ENCODE measurements at places on chromosomes 1 and 21.

DNA sequence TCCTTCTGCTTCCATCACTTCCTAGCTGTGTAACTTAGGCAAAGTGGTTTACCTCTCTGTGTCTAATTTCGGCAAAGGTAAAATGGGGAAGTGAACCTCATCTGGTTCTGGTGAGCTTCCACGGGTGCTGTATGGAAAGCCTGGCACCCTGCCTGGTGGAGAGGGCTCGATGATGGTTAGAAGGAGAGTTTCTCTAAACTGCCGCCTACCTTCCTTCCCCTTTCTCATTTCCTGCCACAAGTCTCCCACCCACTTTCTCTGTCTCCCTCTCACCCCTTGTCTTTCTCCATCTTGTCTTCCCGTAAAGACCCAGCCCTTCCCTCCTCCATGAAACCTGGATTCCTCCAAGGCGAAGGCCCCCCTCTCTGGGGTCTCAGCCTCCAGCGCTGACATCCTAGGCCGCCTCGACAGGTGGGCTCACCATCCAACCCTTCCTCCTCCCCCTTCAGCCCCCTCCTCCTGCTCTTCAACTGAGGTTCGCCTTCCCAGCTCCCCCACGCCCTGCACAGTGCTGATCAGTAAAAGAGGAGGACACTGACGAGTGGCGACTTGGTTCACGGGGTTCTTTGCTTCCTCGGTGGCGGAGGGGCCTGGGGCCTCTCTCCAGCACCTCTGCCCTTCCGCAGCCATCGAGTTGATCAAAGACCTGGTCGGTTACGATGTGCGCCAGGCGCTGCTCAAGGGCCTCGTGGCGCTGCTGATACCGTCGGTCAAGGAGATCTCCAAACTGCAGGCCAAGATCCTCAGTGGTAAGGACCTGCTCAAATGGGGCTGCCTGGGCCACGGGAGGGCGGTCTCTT, 7.3 kb downstream of the RNU5D-1 start:
- DNase-seq: no peak

GRCh38 chr1:161258439-161259344, at the start of gene PCP4L1:
PCP4L1 (plus strand) TSS chr1:161258745; CDS start chr1:161258975, 230 bp downstream.
- peak; percentile 4 for DNase-seq

GRCh38 chr1:172185211-172185610, 235.3 kb upstream of the C1orf105 start:
- DNase-seq: no peak

GRCh38 chr1:94935034-94935433, 8.1 kb upstream of the CNN3 start:
- DNase-seq: no peak

- no peak for DNase-seq
Measured at GRCh38 chr1:39250460-39251240, 46.2 kb downstream of the MACF1 start.

DNA sequence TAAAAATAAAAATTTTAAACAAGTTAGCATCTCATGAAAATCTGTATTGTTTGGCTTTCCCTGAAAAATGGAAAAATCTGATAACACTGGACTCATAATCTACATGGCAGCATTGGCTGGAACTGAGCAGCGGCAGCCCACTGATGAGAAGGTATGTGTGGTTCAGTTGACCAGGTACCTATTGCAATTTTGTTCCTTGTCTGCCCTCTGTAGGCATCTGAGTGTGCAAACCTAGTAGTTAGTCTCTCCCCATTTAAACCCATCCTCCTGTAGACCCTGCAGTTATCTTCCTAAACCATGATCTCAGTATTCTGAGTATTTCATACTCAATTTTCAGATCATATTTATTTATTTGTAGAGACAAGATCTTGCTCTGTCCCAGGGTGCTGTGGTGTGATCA, 59.4 kb upstream of the SERBP1 start:
- no peak for DNase-seq

DNA sequence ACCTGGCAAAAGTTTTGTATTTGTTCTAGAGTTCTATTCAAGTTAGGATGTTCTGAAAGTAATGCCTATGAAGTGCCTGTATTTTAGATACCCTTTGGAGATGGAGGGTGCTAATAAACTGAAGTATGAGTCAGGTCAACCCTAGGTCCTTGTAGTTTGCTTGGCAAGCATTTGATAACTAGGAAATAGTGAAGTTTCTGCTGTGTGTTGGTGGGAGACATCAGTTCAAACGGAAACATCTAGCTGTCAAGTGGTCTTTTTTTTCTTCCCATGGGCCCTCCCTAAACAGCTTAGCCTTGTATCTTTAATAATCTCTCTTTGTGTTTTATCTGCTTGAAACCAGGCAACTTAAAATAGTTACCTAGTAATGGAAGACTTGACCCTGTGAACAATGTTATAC, 4.5 kb downstream of the MRPS6 start:
- no peak for DNase-seq

- no peak for DNase-seq
Measured at GRCh38 chr1:106456832-106457231, 599.6 kb upstream of the PRMT6 start.

DNA sequence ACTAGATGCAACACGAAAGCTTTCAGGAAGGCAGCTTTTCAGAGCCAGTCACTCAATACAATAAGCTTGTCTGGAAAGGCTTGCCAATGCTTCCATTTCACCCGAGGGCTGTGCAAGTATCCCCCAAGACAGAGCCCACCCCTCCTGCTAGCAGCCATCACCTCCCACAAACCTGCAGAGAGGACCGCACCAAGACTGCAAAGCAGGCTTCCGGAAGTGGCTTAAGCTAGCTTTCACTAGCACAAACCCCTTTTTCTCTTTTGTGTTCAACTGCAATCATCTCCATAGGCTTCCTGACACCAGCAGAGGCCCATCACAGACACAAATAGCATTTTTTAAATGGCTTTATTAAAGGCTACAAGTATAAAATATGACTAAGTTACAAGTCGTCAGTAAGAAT, 31.5 kb downstream of the C1orf198 start:
- DNase-seq: no peak

DNA sequence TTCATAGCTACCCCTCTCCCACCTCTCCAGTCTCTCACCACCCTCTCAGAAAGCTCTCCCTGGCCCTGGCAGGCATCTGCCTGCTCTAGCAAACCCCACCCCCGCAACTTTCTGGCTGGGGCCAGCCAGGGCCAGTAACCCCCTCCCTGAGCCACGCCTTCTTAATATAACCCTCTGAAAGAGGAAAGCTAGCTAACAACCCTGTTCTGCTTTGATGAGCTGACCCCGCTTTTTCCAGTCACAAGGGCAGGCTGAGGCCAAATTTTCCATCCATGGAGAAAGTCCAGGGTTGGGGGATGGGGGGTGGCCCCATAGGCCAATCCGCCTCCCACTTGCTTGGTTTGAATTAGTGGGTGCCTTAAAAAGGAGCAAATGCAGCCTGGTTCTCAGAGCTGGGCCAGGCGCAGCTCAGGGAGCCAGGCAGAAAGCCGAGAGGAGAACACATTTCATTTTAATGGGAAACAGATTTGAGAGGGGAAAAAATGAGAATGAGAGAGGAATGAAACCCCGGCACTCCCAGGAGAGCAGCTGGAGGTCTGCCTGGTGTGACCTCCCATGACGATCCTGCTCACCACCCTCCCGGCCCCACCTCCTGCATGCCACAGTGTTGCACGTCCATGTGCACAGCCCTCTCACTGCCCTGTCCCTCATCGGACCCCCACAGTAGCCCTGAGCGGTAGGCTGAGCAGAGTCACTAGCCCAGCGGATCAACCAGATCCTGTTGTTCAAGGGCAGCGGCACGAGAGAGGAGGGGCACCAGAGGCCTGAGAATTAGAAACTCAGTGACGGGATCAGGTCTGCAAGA, 62.3 kb downstream of the OPTC start:
- peak; percentile 72 for DNase-seq

- peak; percentile 54 for DNase-seq
Measured at GRCh38 chr1:24805534-24806301, 60.5 kb downstream of the CLIC4 start.

GRCh38 chr1:225919906-225920305, 4.1 kb downstream of the PYCR2 start:
- no peak for DNase-seq

DNA sequence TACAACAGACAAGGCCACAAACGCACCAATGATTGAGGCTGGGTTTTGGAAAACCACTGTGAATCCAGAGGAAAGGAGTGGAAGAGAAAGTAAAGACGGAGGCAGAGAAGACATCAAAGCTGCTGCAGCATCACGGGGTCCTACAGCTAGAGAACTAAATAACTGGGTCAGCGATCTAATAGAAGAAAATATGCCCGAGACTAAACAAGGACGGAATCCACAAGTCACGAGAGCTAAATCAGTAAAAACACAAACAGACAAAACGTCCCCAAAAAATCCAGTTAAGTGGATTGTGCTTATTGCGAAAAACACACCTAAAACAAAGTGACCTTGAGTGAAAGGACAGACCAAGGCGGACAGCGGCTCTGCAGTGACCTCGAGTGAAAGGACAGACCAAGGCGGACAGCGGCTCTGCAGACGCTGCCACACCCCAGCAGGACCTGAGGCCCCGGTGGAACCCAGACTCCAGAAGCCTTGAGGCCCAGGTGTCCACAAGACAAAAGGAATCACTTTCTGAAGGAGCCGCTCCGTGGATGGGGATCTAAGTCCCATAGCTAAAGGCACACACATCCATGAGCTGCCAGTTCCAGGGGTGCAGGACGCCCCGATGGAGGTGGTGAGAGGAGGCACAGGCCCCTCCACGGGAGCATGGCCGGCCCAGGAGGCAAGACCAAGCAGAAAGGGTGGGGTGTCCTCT, 6.0 kb downstream of the FTCD start:
- DNase-seq: no peak

- no peak for DNase-seq
Measured at GRCh38 chr1:48182439-48182838, 40.1 kb upstream of the SLC5A9 start.

- DNase-seq: no peak
Measured at GRCh38 chr1:189374816-189375215, 1102.8 kb downstream of the BRINP3 start.

GRCh38 chr1:59367301-59368007, 70.6 kb downstream of the FGGY start:
- DNase-seq: peak; percentile 93

DNA sequence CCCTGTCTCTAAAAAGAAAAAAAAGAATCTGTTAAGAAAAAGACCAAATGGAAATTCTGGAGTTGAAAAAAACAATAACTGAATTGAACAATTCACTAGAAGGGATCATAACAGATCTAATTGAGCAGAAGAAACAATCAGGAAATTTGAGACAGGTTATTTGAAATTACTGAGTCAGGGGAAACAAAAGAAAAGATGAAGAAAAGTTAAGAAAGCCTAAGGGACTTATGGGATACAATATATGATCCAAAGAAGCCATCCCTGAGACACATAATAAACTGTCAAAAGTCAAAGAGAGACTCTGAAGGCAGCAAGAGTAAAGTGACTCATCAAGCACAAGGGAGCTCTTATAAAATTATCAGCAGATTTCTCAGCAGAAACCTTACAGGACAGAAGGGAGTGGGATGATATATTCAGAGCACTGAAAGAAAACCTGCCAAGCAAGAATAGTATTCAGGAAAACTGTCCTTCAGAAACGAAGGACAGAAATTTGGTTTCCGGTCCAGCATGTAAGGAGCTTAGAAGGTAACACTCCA, 44.5 kb downstream of the SLC2A1 start:
- DNase-seq: no peak

DNA sequence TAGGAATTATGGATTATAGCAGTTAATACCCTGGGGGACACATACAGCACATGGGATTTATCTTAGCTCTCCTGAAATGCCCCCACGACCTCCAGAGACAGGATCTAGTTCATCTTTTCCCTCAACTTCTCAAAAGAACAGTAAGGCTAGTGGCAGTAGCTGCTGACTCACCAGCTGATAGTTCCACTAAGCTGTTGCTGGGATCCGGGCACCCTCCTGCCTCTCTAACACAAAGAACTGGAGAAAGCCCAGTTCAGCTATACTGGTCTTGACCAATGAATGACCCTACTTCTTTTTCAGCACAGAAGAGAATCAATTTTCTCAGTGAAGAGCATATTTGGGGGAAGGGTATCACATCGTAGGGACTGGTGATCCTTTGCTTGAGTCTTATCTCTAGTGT, 84.1 kb downstream of the PGBD5 start:
- DNase-seq: no peak

GRCh38 chr1:211876851-211877590, 46.5 kb upstream of the LPGAT1 start:
- DNase-seq: no peak

DNA sequence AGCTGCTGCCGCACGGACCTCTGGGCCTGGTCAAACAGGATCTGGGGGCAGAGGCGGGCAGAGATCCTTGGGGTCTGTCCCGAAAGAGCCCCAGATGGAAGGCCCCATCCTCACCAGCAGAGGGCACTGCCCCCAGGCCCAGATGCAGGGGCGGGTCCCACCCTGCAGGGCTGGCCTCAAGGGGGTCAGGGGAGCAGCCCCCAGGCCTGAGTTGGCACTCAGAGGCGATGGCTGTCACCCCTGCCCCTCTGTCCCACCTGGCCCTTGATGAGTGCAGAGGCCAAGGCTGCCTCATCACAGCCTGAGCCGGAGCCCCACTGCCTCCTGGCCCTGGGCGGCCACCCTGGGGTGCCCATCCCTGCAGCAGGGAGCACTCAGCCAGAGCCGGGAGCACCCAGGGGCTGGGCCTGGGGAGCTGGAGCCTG, 5.7 kb downstream of the ACAP3 start:
- no peak for DNase-seq

- DNase-seq: no peak
Measured at GRCh38 chr21:32795376-32795775, 23.8 kb upstream of the PAXBP1 start.

DNA sequence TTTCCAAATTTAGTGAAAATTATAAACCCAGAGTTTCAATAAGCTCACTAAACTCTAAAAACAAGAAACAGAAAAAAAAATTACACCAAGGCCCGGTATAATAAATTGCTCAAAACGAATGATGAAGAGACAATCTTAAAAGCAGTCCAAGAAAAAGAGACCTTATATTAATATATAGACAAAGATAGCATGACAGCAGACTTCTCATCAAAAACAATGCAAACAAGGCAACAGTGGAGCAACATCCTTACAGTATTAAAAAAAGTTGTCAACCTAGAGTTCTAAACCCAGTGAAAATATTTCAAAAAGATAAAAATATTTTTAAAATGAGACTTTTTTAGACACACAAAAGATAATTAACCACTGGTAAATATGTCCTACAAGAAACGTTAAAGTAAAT, 46.7 kb downstream of the KIFAP3 start:
- DNase-seq: no peak

DNA sequence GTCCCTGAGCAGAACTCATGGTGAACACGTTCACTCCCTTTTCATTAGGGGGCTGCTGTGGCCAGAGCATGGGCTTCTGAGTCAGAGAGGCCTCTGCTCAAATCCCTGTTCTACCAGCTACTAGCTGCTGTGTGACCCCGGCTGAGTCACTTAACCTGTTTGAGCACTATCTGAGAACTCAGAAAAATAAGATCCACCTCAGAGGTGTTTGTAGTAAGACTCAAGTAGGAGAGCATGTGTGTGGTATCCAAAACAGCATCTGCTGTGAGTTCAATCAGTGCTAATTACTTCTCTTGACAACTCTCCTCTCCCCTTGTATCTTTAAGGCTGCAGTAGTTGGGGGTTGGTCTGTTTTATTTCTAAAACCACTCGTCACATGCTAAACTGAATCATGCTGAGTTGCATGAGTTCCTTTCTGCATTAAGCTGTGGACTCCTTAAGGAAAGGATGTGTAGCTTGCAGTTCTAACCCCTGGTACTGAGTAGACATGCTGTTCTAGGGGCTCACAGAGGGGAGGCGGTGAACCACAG, 39.7 kb upstream of the JUN start:
- peak; percentile 89 for DNase-seq
